ENCODE measurements at places on chromosomes 16 and 17.

DNA sequence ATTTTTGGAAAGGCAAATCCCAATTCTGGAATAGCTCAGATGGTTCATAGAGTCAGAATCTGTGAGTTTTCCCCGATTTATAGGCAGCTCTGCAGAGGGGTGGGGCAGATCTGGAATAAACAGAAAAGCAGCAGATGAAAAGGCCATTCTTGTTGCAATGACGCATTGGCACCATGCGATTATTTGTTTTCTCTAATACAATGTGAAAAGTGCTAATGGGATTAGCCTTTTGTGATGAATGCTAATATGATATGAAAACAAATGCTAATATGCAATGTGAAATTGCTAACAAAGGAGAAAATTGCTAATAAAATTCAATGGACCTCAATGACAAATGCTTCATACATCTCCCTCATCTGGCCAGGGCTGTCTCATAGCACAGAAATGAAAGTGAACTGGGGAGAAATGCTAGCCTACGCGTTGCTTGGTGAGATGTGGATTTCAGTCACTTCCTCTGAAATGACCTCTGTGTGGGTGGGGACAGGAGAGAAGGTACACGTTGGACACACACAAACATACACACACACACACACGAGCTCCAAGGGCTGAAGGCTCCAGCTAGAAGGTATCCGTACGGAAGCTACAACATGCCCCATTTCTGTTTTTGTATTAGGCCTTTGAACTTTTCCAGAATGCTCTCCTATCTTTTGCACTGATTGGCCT lies 394.5 kb downstream of the XYLT1 start:
- DNase-seq: no peak

GRCh38 chr17:69743091-69743490 lies 328.6 kb downstream of the MAP2K6 start:
- no peak for DNase-seq

DNA sequence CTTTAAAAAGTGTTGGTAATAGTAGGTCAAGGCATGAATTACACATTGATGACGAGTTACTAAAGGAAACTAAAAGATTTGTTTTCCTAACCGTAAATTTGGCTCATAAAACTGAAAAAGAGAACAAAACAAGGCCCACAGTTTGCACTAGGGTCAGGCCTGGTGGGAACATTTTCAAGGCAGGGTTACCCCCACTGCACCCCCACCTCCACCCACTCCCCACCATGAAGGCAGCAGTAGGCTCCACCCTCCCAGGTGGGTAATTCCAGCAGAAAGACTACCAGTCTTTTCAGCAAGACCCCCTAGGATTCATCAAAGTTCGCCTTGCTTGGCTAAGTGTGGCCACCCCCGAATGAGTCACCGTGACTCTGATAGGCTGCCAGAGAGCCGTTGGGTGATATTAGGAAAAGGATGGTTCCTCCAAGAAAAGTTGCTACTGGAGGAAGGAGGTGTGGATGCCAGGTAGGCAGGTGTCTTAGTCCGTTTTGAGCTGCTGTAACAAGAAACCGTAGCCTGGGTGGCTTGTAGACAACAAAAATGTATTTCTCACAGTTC lies 8.6 kb downstream of the DNAAF1 start:
- no peak for DNase-seq

- DNase-seq: no peak
These were observed 53.7 kb upstream of the RCVRN start for GRCh38 chr17:9958586-9959281.

DNA sequence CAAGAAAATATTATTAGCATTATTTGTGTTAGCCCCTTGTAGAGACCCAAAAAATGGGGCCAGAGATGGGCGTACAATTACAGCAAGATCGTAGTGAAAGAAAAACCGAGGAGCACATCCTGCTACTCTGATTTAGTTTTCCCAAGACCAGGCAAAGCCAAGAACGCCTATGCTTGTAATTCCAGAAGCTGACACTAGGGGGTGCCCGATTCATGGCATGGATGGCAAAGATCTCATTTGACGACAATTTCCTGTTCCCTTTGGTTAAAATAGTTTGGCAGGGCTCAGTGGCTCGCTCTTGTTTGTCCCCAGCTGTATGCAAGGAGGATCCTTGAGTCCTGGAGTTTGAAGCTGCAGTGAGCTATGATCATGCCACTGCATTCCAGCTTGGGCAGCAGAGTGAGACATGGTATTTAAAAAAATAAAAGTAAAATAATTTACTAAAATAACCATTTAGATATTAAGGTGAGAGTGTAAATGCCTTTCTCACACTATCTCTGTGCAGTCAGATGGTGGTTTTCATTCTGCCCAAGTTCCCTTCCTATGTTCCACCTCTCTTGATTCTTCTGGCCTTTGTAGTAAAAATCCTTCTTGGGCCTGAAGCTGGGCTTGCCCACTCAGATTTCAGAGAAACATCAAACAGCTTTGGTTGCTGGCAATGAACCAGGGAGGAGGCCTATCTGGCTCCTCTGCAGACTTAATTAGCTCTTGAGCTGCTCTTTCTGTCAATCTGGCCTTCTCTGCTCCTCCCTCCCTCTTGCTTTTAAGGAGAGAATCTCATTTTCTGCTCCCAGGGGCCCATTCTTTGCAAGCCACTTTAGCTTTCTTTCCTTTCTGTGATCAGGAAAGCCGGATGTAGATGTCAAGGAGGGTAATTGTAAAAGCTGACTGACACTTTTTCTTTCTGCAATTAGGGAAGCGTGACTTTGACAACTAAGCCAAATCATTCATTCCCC lies 31.2 kb downstream of the TMEM238L start:
- peak; percentile 18 for DNase-seq

GRCh38 chr16:67893743-67894399 lies 817 bp downstream of the PSKH1 start:
- no peak for DNase-seq

DNA sequence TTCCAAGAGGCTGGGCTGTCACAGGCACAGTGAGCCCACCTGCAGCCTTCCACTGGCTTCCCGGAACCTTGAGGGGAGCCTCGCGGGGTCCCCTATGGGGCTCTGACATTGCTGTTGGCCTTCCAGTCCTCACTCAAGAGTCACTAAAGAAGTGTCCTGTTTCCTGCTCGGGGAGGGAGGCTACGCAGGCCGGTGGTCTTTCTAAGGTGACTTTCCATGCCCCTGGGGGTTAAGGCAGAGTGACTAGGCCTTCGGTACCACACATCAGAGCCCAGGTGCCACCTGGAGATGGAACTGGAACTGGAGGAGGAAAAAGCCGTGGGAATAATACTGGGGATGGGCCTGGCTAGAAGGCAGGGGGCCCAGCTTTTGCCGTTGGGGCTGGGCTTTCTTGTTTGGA lies 72.1 kb downstream of the IL21R start:
- no peak for DNase-seq

GRCh38 chr16:53611179-53611696 lies 92.4 kb downstream of the RPGRIP1L start:
- DNase-seq: no peak

GRCh38 chr16:14372471-14372870 lies 257.6 kb downstream of the PARN start:
- DNase-seq: no peak

DNA sequence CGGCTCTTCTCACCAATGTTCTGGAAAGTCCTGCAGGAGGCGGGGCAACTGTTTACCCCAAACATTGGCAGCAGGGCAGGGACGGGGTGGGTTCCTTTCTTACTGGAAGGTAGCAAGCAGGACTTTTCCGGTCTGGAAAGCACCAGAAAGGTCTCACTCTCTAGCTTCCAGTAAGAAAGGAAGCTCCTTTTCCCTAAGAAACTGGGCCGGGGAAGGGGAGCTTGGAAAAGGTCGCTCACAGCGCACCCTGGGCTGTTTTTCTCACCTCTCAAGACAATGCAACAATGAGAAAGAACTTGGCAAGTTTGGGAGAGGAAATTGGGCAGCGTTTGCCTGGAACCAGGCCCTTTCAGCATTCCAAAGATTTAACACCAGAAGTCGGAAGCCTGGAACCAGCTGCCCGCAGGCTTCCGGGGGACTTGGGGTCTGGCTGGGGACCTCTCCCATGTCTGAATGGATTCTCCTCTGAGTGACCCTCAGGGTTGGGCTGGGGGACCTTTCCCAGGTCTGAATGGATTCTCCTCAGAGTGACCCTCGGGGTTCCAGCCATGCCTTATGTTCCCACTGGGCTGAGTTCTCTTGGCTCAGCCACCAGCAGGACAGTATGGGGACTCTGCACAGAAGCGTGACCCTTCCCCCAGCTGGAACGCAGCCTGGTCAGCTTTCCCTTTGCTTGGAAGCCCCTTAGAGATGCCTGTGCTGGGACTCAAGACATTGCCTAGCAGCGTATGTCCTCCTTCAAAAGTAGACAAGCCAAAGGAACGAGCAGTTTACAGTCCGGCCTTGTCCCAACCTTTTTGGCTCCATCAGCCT lies 166.5 kb upstream of the PLCG2 start:
- no peak for DNase-seq

DNA sequence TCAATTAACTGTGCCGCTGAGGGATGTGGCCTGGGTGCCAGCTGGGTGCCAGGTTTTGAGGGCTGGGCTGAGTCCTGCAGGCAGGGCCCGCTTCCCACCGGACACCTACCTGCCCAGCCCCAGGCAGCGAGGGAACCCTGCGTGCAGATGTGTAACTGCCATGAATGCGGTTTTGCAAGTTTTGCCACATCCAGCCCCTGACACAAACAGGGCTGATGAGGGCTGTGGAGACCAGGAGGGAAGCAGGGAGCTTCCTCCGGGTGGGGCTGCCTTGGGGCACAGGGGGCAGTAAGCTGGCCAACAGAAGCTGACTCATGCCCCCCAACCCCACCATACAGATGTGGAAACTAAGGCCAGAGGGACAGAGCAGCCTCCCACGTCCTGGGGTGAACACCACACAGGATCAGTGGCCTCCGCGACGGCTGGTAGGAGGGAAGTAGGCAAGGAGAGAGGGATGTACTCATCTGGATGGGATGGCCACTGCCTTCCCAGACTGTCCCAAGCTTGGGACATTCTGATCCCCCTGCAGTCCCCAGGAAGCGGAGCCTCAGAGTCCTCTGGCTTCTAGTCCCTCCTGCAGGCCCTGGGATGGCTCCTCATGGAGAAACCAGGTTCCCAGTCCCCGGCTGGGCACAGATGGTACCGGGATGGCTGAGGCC lies 1.6 kb downstream of the UBALD1 start:
- DNase-seq: no peak

DNA sequence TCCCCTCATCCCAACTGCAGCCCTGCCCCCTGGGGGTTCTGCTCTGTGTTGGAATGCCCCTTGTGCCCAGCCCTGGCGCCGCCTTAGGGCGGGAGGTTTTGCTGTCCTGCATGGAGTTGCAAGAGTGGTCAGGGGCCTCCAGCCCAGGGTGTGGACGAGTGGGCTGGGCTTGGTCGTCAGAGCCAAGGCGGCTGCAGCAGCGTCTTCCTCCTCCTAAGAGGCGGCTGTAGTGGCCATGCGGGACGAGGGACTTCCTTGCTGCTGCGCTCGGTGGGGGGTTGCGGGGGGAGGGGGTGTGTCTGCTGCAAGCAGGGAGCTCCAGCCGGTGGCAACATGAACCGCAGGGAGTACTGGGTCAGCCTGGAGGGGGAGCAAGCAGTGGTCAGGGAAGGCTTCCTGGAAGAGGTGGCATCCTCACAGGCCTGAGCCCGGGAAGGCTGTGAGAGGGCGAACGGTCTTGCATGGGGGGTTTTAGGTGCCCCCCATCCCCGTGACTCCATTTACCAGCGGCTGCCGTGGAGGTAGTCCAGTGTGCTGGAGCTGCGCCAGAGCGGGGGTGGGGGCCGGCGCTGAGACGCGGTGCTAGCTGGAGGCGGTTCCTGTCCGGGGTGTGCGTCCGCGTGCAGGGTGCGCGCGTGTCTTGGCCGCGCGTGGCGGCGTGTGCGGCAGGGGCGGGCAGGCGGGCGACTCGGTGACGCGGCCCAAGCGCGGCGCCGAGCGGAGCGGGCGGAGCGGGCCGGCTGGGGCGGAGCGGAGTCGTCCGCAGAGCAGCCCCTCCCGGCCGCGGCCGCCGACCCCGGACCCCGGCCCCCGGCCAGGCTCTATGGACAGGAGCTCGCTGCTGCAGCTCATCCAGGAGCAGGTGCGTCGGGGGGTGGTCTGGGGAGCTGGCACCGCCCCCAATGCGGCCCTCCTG lies at the start of gene RHBDL1:
Gene RHBDL1, plus strand, starts transcription at position 704 of the 916 bp plus-strand sequence. Its CDS starts 120 bp downstream, at position 824.
- DNase-seq: peak; percentile 53
